ENCODE measurements at places on chromosomes 3 and 15. TPM values are rescaled to one million over a fixed set of nuclear protein-coding genes. Genes with fewer than 3 reads are reported as not detected.

Gene PATL2
- total RNA-seq: not detected

Gene PLS1
- total RNA-seq: 3.9 TPM

Gene TGM5
- total RNA-seq: 8.3 TPM

DNA sequence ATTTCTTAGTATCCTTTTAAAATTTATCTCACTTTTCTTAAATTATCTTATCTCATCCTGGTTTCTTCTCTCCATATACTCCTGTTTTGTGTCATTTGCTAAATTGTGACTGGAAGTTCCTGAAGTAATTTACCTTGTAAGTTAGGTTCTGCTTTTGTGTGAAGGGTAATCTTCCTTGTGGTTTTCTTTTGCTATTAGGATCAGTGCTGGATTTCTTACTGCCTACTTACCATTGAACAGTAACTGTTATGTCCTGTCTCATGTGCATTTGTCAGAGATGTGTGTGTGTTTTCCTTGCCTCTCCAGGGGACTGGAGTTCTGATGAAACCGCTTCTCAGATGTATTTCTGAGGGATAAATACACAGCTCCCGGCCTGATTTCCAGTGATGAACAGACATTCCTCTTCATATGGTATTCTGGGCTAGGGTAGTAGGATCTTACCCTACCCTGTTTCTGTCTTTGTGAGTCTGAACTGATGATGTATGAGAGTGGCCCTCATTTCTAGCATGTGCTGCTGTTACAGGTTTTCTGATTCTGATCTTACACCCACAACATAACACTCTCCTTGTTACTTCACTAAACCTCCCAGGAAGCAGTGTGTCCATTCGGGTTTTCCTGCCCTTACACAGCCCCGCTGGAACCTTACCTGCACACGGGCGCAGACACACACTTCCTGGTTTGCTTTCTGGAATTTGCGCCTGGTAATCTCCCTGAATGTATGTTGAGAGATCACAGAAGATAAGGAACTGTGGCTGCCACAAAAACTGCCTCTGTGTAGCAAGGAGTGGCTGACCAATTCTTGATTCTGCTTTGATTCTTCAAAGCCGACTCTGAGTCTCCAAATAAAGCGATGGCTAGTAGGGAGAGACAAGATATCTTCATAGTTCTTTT lies 14.7 kb downstream of the PAK2 start:
- no peak for DNase-seq
- no peak overlapping the region for H3K4me3 ChIP-seq
- H3K27ac ChIP-seq: no peak overlapping the region
- no peaks in the 10 kb centered on the region for H3K36me3 ChIP-seq

- no peak for DNase-seq
- no peak overlapping the region for H3K4me3 ChIP-seq
- H3K36me3 ChIP-seq: no peaks in the 10 kb centered on the region
- H3K4me1 ChIP-seq: no peaks in the 10 kb centered on the region
- H3K27me3 ChIP-seq: no peaks in the 10 kb centered on the region
These were observed 42.2 kb upstream of the CP start for GRCh38 chr3:149263856-149264255.

DNA sequence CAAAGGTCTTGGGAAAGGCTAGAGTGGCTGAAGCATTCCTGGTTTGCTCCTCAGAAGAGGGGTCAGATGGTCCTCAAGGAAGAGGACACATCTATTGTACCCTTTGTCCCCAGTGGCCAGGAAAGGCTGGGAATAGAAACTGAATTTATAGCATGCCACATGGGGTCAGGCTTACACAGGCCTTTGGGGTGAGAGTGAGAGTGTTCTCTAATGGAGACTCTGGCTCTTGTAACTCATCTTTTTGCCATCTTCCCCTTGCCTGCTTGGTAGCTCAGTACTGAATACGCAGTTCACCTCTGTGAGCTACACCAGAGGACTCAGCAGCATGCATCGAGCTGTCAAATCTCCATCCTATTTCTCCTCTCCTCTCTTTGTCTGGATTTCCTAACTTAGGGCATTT lies 87.5 kb downstream of the ATP2B2 start:
- H3K36me3 ChIP-seq: no peaks in the 10 kb centered on the region
- H3K27ac ChIP-seq: no peak overlapping the region
- no peaks in the 10 kb centered on the region for H3K27me3 ChIP-seq
- H3K4me3 ChIP-seq: no peak overlapping the region
- DNase-seq: no peak

DNA sequence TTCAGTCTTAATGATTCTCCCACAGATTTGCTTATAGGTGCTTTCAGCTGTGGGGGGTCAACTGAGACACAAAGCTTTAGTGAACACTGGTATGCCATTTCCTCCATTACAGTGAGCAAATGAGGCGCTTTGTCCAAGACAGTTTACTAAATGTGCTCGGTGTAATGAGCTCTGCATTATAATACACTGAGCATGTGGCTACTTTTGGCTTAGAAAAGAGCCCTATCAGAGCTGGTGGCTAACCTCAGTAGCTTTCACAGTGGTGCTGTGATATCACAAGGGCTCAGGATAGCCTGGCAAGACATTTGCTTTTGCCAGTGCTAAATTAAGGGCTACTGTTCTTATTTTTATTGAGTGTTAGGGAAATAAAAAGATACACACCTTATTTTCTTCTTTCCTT lies 749.7 kb upstream of the ARPP21 start:
- no peaks in the 10 kb centered on the region for H3K4me1 ChIP-seq
- H3K36me3 ChIP-seq: no peaks in the 10 kb centered on the region
- no peak overlapping the region for H3K4me3 ChIP-seq
- no peak for DNase-seq
- H3K27me3 ChIP-seq: no peaks in the 10 kb centered on the region
- H3K27ac ChIP-seq: no peak overlapping the region

DNA sequence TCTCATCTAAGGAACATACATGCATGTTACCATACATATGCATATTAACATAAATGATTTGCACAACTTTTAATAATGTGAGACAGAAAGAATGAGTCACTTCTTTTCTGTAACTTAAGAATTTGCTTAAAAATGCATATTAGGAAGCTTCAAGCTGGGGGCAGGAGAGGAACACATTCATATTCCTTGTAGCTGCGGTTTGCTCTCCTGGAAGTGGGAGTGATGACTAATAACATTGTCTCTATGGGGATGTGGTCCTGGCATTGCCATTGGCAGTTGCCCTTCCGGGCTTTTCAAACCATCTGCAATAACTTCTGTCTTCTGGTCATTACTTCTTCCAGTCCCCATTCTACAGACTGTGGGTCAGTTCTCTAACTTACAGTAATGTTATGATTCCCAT lies 15.6 kb downstream of the CHST2 start:
- H3K4me3 ChIP-seq: no peak overlapping the region
- no peak overlapping the region for H3K27ac ChIP-seq
- no peak for DNase-seq
